Mononuclear cell (primary cell): ENCODE measurements at places on chromosomes 3 and 15. TPM values are rescaled to one million over a fixed set of nuclear protein-coding genes. Genes with fewer than 3 reads are reported as not detected.

Gene P2RY1
- 3.1 TPM for total RNA-seq

Gene SLC2A2
- not detected for total RNA-seq

Gene CTXN2
- not detected for total RNA-seq

Gene ACP3
- 18.1 TPM for total RNA-seq

Gene PLIN1
- under 0.01 TPM for total RNA-seq

Gene GOLGA8K
- 0.84 TPM for total RNA-seq

Gene ACKR2
- 0.10 TPM for total RNA-seq

Gene SEMA3B
- 0.42 TPM for total RNA-seq

Gene XCR1
- total RNA-seq, result 1.0 TPM

Gene CELSR3
- 2.6 TPM for total RNA-seq

Gene SIDT1
- 38.5 TPM for total RNA-seq

Gene FAIM
- total RNA-seq, result 2.5 TPM

Gene CCK
- not detected for total RNA-seq

Gene C3orf70
- total RNA-seq, result not detected

Gene ABHD10
- 27.3 TPM for total RNA-seq

Gene TMEM207
- total RNA-seq, result not detected

Gene TM6SF1
- total RNA-seq, result 5.6 TPM

Gene CHRNA3
- not detected for total RNA-seq

Gene ROPN1B
- 0.10 TPM for total RNA-seq

Gene DNAH12
- 0.63 TPM for total RNA-seq

Gene CHAC1
- 0.52 TPM for total RNA-seq

Gene ACTRT3
- not detected for total RNA-seq

Gene ZNF774
- total RNA-seq, result under 0.01 TPM

Gene CELF6
- 0.84 TPM for total RNA-seq

Gene TM4SF1
- 0.84 TPM for total RNA-seq

Gene CASR
- 1.2 TPM for total RNA-seq

Gene GOLGA6L10
- 1.4 TPM for total RNA-seq

Gene ANKUB1
- not detected for total RNA-seq

Gene RAP2B
- 30.3 TPM for total RNA-seq

Gene C3orf38
- total RNA-seq, result 76.1 TPM

Gene CADM2
- 0.31 TPM for total RNA-seq

Gene RNF168
- 25.9 TPM for total RNA-seq

Gene NEK10
- total RNA-seq, result 0.63 TPM

Gene PRSS50
- total RNA-seq, result not detected

Gene GOLGA6B
- not detected for total RNA-seq

Gene CHRM5
- total RNA-seq, result not detected

Gene OR5K1
- not detected for total RNA-seq

Gene LEKR1
- total RNA-seq, result 9.4 TPM

Gene OSBPL10
- 7.6 TPM for total RNA-seq

Gene STAB1
- 42.6 TPM for total RNA-seq

Gene FGF12
- total RNA-seq, result under 0.01 TPM

Gene CNTN4
- not detected for total RNA-seq

Gene CSPG5
- total RNA-seq, result 0.10 TPM

Gene CLDN16
- total RNA-seq, result 0.10 TPM

Gene C3orf22
- not detected for total RNA-seq

Gene TBC1D5
- total RNA-seq, result 78.4 TPM

Gene WDR6
- 31.9 TPM for total RNA-seq

Gene RAMAC
- total RNA-seq, result 38.1 TPM

Gene KCNMB3
- 0.31 TPM for total RNA-seq

Gene RYR3
- total RNA-seq, result 0.10 TPM

Gene ADAMTS9
- not detected for total RNA-seq

Gene GP5
- total RNA-seq, result 3.8 TPM

Gene UBAP1L
- 2.5 TPM for total RNA-seq

Gene C3orf52
- 1.3 TPM for total RNA-seq

Gene CCDC80
- total RNA-seq, result under 0.01 TPM

Gene GOLGA6D
- not detected for total RNA-seq

Gene DAZL
- total RNA-seq, result 0.10 TPM

Gene SLC12A1
- total RNA-seq, result not detected

Gene ULK4
- total RNA-seq, result 42.5 TPM
